Omental fat pad (tissue), 4 donors: ENCODE measurements at places on chromosomes 4 and X.
A peak's percentile ranks its signal among the peaks of the same experiment; 100 is the strongest.

GRCh38 chrX:154305541-154306205 is 10.1 kb downstream of the TKTL1 start:
- DNase-seq: no peak

DNA sequence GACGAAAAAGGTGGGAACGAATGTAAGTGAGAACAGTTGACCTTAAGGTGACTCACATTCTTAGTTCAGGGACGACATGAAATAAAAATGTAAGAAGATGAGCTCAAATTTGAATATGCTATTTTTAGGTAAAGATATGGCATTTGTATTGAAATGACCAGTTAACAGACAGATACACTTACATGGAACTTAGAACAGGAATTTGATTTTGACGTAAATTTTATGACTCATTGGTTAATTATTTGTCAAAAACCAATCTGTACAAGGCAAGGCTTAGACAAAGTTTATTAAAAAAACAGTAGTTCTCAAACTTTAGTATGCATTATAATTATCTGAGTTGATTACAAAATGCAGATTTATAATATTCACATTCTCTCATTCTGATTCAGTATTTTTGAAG is 469.4 kb downstream of the CFAP47 start:
- no peak for DNase-seq

DNA sequence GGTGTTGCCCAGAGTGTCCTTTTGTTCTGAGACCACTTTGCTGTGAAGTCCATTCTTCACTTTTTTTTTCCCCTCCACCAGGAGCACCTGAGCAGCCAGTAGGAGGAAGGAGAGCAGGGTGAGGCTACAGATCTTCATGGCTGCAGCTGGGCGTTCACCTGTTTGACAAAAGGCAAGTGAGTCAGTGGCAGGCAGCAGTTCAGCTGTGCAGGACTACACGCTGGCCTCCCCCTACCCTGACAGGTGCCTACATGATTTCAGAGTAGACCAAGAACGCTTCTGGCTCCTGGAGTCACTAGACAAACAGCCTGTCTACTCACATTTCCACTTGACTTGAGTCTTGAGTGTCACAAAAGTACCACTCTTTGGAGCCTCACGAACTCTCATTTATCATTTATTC is 2.0 kb downstream of the FGFBP1 start:
- no peak for DNase-seq

- DNase-seq: no peak
Observed at GRCh38 chrX:40207626-40208025, 109.9 kb upstream of the BCOR start.

- no peak for DNase-seq
Observed at GRCh38 chr4:105147016-105147552, 408 bp downstream of the TET2 start.

DNA sequence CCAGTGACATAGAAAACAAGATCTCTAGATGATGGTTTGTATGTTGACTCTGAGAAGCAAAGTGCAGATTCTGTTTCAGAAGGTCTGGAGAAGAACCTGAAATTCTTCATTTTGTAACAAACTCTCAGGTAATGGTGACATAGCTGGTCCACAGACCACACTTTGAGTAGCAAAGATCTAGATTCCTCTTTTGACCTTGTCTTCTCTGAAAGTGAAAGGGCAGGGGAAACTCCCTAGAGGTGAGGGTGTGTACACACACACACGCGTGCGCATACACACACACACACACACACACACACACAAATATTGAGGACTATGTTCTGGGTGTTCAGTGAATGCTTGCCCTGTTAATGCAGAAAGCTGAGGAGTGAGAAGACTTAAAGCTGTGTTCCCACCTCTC is 110.1 kb downstream of the NHSL2 start:
- no peak for DNase-seq

GRCh38 chrX:10620121-10620699 is at the start of gene MID1:
Gene MID1, minus strand, starts transcription at chrX:10620585. Its CDS starts 53,038 bp downstream, at chrX:10567547.
- DNase-seq: peak; percentile 26

DNA sequence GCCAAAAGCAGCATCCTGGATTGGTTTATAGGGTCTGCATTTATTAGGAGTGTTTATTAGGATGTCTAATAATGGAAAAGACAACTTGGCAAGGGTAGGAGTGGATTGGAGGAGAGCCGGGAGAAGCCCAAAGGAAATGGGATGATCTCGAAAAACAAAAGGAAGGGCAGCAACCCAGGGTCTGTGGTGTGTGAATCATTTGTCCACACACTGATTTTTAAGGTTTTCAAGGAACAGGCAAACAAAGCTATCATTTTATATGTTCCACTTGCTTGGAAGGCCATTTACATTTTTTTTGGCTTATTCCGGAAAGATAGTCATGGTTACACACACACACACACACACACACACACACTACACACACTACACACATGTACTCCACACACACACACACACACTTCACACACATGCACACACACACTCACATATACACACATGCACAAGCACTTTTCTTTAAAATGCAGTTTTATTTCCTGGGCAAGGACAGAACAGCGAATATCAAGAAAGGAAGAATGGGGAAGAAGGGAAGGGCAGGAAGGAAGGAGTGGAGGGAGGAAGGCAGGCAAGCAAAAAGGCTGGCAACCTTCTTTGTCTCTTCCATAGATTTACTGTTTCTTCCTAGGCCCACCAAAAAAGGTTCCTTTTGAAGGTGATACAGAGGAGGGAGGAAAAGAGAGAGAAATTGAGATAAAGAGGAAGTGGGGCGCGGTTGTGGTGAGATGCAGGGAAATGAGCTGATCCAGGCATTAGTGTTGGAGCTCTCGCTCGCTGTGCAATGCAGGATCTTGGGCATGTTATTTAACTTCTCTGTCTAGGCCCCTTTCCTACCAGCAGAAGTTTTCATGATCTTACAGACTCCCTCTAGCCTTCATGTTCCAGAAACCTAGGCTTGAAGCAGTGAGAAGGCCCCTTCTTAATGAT is 88.6 kb upstream of the MAML3 start:
- DNase-seq: no peak

GRCh38 chr4:53057679-53058078 is 195.6 kb downstream of the RASL11B start:
- no peak for DNase-seq

GRCh38 chrX:136936183-136936549 is 55.6 kb upstream of the RBMX start:
- no peak for DNase-seq

DNA sequence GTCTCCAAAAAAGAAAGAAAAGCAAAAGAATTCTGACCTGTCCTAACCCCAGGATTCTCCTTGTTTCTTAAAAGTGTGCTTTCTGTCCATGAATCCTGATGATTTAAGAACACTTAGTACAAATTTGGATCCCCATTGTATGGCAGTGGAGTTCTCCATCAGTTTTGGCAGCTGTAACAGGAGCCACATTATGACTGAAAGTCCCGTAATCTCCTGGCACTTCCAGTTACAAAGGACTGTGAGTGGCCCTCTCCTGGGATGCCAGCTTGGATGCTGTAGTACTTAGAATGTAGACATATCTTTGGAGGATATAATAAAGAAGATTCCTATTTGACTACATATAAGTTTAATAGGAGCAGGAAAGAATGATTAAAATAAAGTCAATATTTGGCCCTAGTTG is 20.6 kb downstream of the AP1AR start:
- no peak for DNase-seq

DNA sequence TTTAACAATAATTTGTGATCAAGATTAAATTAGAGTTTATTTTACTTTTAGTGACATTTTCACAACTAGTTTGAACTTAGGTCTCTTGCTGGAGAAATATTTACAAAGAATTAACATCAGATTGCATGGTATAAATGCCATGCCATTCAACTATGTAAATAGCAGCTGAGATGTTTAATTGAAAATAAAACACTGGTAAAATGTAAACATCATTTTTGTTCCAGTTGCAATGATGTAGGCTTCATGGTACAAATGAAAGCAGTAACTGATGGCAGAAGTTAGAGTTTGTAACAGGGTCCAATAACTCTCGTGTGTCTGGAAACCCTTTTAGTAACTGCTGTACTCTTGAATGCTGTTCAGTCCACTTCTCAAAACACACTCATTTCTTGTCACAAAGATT is 43.7 kb upstream of the HAND2 start:
- no peak for DNase-seq
